NCI-H2029 treated with DMSO at 0.1 percent for 48 hours (cell line): ENCODE measurements at places on chromosomes 1 and 21.

- DNase-seq: no peak
These were observed 197.1 kb upstream of the PBX1 start for GRCh38 chr1:164361927-164362326.

DNA sequence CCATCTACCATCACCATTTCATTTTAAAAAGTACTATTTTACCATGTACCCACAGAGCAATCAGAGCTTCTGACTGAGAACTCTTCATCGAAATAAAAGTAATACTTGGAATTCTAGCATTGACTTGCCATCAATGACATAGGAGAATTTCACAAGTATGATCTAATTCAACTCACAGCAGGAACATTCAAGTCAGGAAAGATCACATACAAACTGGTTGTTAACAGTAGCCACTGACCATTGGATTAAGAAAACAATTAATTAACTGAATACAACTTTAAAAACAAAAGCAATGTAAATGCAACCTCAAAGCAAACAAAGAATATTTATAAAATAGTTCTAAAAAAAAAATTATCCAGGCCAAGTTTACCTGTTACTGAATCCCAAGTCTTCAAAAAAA is 18.8 kb downstream of the RNF115 start:
- no peak for DNase-seq

- DNase-seq: no peak
These were observed 163.3 kb downstream of the RHOU start for GRCh38 chr1:228898582-228898992.

- DNase-seq: no peak
These were observed 3.7 kb downstream of the PADI6 start for GRCh38 chr1:17375651-17376050.

- DNase-seq: peak; percentile 35
These were observed 37.3 kb downstream of the MAST2 start for GRCh38 chr1:45840704-45841103.

DNA sequence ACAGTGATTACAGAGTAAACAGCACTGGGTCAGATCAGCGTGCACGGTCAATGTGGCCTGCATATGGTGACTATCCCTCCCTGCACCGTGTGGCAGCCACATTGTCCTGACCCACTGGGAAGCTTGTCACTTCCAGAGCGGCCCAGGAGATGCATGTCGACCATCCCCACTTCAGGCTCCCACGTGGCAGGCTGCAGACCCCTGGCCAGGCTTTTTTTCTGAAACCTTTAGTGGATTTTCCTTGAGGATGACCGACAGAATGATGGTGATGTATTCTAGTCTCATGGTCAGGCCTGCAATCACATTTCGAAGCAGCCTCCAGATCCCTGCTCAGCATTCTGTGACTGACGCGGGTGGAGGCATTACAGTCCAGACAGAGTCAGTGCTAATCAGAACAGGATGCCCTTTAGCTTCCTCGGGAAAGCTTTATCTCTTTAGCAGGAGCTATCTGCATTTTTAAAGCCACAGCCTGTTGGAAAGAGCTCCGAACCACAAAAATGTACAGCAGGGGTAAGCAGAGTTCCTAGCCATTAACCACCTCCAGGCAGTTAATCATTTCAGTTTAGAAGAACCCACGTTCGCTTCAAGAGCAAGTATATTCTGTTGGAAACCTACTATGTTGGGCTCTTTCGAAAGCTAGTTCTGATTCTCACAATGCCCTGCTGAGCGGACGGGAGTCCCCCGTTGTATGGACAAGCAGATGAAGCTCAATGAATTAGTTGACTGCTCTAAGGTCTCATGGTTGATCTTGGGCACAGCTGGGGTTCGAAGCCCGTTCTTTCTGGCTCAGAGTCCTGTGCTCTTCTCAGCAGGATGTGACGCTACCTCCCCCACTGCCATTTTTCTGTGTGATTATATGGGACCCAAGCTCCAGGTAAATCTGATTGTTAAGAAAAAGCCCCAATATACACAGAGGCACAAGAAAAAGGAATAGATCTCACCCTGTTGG is 56.5 kb downstream of the IRF2BP2 start:
- no peak for DNase-seq

- DNase-seq: no peak
These were observed 12.1 kb upstream of the DIPK1A start for GRCh38 chr1:92973203-92973897.

DNA sequence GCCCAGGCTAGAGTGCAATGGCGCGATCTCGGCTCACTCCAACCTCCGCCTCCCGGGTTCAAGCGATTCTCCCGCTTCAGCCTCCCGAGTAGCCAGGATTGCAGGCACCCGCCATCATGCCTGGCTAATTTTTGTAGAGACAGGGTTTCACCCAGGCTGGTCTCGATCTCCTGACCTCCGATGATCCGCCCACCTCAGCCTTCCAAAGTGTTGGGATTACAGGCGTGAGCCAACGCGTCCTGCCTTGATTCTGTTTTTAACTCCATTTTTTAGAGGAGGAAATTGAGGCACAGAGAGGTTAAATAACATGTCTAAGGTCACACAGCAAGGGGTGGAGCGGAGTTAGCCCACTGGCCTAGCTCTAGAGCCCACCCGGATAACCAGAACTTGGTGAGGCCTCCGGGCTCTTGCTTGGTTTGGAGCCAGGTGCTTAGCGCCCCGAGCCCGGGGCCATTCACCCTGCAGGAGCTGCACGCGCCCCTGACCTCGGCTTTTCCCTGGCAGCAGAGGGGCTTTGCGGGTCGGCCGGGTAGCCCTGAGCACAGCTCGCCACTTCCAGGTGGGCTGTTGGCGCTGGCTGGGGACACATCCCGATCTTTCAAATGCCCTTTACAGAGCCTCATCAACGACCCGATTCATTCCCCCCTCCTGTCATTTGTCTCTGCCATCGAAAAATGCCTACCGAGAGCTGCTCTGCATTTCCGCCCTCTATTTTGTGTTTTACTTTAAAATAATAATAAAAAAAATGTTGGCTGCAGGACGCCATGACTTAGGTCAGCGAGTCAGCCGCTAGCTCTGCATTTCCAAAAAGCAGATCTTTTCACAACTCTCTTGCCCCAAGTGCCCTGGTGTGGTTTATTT is 11.2 kb downstream of the SIM2 start:
- no peak for DNase-seq
